ENCODE measurements at places on chromosomes 5 and 9. TPM values are rescaled to one million over a fixed set of nuclear protein-coding genes. Genes with fewer than 3 reads are reported as not detected.

SHISAL2B gene
- not detected for total RNA-seq

ORM2 gene
- total RNA-seq, result not detected

SLC25A48 gene
- total RNA-seq, result not detected

- H3K4me1 ChIP-seq, result peaks cover 5% of the 10 kb centered on the region
Observed at GRCh38 chr5:42691413-42691937, 65.1 kb upstream of the CCDC152 start.

DNA sequence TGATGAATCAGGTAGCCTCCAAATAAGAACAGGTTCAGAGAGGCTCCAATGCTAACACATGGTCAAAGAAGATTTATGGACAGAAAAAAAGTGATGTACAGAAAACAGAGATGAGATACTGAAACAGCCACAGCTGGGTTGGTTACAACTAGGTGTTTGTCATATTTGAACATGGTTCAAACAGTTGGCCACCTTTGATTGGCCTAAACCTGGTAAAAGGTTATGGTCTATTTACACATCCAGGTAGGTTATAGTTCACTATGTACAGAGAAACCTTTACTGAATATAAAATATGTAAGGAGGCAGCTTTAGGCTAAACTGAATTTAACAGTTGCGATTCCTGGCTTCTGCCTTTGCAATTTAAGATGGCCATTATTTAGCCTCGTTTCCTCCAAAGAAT lies 134.0 kb upstream of the ZNF366 start:
- DNase-seq, result no peak
- H3K4me3 ChIP-seq, result no peak overlapping the region
- no peaks in the 10 kb centered on the region for H3K36me3 ChIP-seq
- H3K27ac ChIP-seq, result no peak overlapping the region
- H3K4me1 ChIP-seq, result no peaks in the 10 kb centered on the region

All from osteoblast (primary cell).